ENCODE measurements at places on chromosomes 16 and 17. TPM values are rescaled to one million over a fixed set of nuclear protein-coding genes. Genes with fewer than 3 reads are reported as not detected.

CPHXL gene
- not detected for total RNA-seq

KRTAP16-1 gene
- not detected for total RNA-seq

CCDC78 gene
- 7.0 TPM for total RNA-seq

SCNN1B gene
- total RNA-seq: not detected

SLC5A11 gene
- not detected for total RNA-seq

HS3ST2 gene
- not detected for total RNA-seq

MGRN1 gene
- 26.6 TPM for total RNA-seq

CCL3 gene
- total RNA-seq: not detected

ENPP7 gene
- not detected for total RNA-seq

CES5A gene
- total RNA-seq: not detected

ITGAD gene
- total RNA-seq: not detected

EFTUD2 gene
- 107 TPM for total RNA-seq

PITPNM3 gene
- 1.5 TPM for total RNA-seq

HSF4 gene
- 19.4 TPM for total RNA-seq

SOST gene
- not detected for total RNA-seq

BCO1 gene
- total RNA-seq: not detected

KRTAP9-7 gene
- total RNA-seq: not detected

LYZL6 gene
- total RNA-seq: not detected

CD79B gene
- not detected for total RNA-seq

DPEP1 gene
- 0.46 TPM for total RNA-seq

AANAT gene
- not detected for total RNA-seq

P2RX5 gene
- total RNA-seq: 21.5 TPM

IRF8 gene
- not detected for total RNA-seq

KRTAP4-5 gene
- not detected for total RNA-seq

CTDNEP1 gene
- total RNA-seq: 59.1 TPM

HS3ST3B1 gene
- 6.9 TPM for total RNA-seq

AOC3 gene
- total RNA-seq: 0.17 TPM

C17orf107 gene
- 0.06 TPM for total RNA-seq

PCGF2 gene
- 6.4 TPM for total RNA-seq

CCT6B gene
- 2.0 TPM for total RNA-seq

GPR142 gene
- total RNA-seq: not detected

IRX3 gene
- total RNA-seq: 84.1 TPM

All from LHCN-M2 (cell line).